Thoracic aorta (tissue), 2 donors: ENCODE measurements at places on chromosomes 2 and 18. TPM values are rescaled to one million over a fixed set of nuclear protein-coding genes. Genes with fewer than 3 reads are reported as not detected.

Gene COL4A3
- total RNA-seq: 36.7 TPM

Gene CFAP65
- not detected for total RNA-seq

Gene SPHKAP
- total RNA-seq: 0.07 TPM

Gene ATP5F1A
- total RNA-seq: 264 TPM

Gene CTNNA2
- not detected for total RNA-seq

Gene PLGLB1
- total RNA-seq: 2.0 TPM

Gene TEX44
- not detected for total RNA-seq

Gene KLF7
- total RNA-seq: 27.2 TPM
